ENCODE measurements at places on chromosomes 11 and 22.
A peak's percentile ranks its signal among the peaks of the same experiment; 100 is the strongest.

DNA sequence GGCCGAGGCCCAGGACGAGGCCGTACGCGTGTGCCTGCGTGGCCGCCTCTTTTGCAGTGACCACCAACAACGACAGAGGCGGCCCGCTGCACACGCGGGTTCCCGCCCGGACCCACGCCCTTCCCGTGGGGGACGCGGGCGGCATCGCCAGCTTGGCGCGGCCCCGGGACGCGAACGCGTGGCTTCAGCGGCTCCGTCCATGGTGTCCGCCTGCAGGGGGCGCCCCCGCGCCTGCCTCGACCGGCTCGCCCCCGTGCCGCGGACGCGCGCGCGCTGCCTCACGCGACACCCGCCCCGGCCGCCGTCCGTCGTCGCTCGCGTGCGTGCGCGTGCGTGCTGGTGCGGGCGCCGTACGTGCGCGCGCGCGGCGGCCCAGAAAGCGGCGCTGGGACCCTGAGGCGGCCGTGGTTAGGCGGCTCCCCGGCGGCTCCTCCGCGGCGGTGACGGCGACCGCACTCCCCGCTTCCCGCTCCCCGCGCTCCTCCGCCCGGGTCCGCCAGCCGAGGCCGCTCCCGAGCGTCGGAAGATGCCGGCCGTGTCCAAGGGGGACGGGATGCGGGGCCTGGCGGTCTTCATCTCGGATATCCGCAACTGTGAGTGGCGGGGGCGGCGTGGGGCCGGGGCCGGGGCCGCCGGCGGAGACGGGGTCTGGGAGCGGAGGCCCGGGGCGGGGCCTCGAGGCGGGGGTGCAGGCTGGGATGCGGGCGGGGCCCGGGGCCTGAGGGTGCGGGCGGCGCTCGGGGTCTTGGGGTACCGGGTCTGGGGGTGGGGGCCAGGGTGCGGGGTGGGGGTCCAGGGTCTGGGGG lies at the start of gene AP2A2:
TSS of gene AP2A2 (plus strand) at position 375 of the 806 bp plus-strand sequence. CDS start at position 527, 152 bp downstream.
- peak; percentile 95 for DNase-seq

- no peak for DNase-seq
Observed at GRCh38 chr11:22479208-22479607, 141.0 kb downstream of the SLC17A6 start.

GRCh38 chr11:100560606-100561005 lies 126.5 kb upstream of the ARHGAP42 start:
- no peak for DNase-seq

- no peak for DNase-seq
Observed at GRCh38 chr22:37290737-37291136, 8.4 kb downstream of the CYTH4 start.

GRCh38 chr22:39719559-39720450 lies 149.3 kb downstream of the CACNA1I start:
- DNase-seq: no peak

DNA sequence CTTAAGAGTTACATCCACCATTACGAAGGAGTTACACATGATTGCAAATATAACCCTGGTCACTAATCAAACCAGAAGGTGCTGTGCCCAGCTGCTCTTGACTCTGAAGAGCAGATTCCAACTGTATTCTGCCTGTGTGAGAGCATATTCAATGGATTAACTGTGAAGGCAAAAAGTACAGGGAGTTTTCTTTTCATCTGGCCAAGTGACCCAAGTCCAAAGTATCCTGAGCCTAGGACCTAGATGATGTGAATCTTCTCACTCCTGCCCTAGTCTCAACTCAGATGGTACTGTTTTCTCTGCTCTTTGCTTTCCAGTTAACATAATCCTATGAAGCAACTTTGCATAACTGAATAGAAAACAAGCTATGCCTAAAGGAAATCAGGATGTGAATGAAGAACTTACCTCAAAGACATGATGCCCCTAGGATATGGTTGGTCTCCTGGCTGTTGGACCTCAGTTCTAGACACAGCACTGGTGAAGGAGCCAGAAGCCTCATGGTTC lies 105.9 kb downstream of the C11orf58 start:
- DNase-seq: no peak

DNA sequence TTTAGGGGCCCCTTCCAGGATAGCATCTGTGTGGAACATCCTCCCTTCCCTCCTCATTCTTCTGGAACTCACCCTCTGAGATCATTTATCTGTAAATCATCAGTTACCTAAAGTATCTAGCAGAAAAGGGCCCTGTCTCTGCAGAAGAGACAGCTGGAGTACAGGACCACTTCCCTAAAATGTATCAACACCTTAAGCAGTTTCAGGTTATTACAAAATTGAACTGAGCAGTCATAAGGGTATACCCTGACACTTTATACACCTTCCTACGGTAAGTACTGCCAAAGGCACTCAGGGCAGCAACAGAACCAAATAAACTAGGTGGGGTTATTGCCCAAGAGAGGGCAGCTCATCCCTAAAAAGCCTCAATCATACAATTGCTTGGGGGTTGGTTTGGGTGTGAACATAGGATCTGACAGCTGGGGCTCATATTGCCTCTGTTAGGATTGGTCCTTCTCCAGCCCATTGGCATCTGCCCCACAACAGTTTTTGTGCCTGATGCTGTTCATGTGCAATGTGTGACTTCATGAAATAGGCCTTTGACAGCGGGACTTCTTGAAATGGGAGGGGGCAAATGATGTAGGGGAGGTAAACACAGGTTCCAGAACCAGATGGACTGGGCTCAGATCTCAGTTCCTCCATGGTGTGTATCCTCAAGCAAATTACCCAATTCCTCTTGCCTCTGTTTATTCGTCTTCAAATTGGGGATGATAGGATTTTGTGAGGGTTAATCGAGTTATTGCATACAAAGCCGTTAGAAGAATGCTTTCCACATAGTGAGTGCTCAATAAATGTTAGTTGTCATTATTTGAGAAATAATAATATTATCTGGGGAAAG lies 2.9 kb downstream of the POU2AF3 start:
- peak; percentile 28 for DNase-seq

DNA sequence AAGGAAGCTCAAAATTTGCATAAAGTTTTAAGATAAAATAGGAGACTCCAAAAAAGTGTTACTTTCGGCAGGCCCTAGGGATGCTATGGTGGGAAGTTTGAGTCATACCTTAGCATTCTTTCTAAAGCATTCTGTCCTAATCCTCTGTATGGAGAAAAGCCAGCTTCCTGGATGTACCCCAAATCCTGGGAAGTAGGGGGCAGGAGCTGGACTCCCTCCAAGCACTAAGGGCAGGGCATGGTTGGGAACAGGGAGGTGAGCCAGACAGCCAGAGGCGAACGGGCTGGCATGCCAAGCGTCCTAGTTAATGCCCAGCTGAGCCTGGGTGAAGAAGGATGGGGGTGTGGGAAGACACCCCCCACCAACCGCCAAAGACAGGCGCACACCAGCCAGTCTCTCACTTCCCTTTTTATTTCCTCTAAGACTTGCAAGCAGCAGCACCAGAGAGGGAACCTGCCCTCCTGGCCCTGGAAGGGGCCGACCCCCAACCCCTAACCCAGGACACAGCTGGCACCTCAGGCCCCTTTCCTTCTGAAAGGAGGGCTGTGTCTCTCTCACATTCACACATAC lies 23.9 kb downstream of the RTN4RL2 start:
- peak; percentile 79 for DNase-seq

GRCh38 chr11:8692417-8692816 lies 9.8 kb downstream of the RPL27A start:
- DNase-seq: no peak

DNA sequence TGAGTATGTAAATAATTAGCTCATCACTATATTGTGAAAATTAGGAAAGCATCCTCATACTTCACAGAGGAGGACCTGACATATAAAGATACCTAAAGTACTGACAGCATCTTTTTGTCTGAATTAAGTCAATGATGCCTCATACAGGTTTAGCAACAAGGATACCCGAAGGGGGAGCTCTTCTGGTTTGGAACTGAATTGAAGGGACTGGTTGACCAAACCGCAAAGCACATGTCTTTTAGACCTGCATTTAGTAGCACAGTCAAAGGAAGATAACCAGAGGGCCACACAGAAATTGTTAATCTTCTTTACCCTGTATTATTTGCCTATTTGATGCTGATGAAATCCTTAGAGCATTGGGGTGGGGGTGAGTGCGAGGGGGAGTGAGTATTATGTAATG lies 12.9 kb upstream of the WT1 start:
- no peak for DNase-seq

GRCh38 chr11:96054870-96055705 lies 131.2 kb upstream of the MTMR2 start:
- DNase-seq: peak; percentile 51

DNA sequence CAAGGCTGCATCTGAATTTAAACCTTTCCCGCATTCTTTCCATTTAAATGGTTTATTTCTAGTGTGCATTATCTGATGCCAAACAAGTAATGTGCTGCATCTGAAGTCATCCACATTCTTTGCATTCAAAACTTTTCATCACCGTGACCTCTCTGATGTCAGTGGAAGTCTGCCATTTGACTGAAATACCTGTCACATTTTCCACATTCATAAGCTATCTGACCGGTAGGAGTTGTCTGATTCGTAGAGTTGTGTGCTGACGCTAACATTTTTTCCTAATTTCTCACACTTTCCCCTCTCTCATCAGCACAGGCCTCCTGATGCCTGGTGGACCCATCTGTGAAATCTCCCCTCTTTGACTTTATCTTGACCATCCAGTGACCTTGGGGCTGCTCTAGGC lies 79.9 kb upstream of the BARX2 start:
- DNase-seq: no peak

GRCh38 chr11:44824300-44824704 lies 97.5 kb downstream of the TSPAN18 start:
- no peak for DNase-seq

GRCh38 chr11:102414559-102414958 lies 38.0 kb downstream of the TMEM123 start:
- DNase-seq: no peak

DNA sequence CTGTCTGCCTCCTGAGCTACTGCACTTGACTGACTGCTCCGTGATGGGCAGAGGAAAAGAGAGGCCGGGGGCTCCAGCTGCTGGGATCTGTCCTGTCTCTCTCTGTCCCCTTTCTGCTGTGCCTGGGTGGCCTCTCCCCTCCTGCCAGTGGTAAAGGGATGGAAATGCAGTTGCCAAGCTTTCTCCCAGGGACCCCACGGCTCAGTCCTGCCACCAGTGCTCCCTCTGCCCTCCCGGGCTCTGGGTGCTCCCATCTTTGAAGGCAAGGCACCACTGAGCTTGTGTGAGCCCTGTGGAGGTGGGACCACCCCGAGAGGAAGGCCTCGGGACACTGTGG lies 32.0 kb downstream of the NADSYN1 start:
- DNase-seq: no peak

DNA sequence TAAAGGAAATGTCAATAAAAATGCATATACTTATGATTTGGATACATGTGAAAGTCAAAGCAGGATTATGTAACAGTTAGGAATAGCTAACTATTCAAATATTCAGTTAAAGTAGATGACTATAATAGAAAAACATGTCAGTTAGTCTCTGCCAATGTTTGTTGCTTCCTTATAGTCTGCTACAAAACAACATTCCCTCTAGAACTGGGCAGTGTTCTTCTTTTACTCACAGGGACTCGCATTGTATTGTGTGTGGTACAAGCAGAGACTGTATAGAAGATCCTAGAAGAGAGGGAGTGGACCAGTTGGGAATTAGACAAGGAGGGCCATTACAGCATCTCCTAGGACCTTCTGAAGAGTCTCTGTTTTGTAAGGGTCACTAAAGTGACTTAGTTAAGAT lies 10.6 kb downstream of the ACAT1 start:
- DNase-seq: no peak

DNA sequence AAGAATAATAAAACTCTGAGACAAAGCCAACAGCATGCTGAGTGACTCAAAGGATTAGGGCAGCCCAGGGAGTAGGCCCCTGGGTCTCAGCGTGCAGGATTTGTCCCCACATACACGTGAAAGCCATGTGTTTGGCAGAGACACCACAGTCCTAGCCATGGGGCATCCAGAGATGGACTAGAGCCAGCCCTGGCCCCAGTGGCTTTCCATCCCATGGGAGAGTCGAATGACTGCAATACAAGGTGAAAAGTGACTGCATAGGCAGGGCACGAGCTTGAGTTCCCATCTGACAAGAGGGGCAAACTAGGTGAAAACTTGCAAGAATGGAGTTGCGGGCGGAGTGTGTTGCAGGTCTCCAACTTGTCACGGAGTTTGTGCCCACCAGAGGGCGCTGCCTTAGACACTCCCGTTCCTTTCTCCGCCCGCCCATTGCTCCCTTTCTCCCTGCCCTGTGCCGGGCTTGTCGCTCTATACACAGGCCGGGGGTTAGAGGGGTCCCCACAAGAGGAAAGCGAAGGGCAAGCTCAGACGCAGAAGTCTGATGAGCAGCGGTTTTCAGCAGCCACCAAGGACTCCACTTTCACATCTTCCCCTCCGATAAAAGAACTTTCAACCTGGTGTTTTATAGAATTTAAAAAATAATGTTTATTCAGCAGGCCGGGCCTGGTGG lies 24.2 kb downstream of the TSKU start:
- peak; percentile 70 for DNase-seq

- DNase-seq: no peak
Observed at GRCh38 chr11:2399488-2400068, 972 bp upstream of the TSSC4 start.

- no peak for DNase-seq
Observed at GRCh38 chr11:112611771-112612170, 349.4 kb upstream of the NCAM1 start.

- no peak for DNase-seq
Observed at GRCh38 chr11:40302669-40303068, 1156.8 kb downstream of the LRRC4C start.

GRCh38 chr22:40153705-40154104 lies 24.0 kb upstream of the TNRC6B start:
- no peak for DNase-seq
